NCI-H1436 treated with DMSO at 0.1 percent for 48 hours (cell line): ENCODE measurements at places on chromosomes 6 and 20.
A peak's percentile ranks its signal among the peaks of the same experiment; 100 is the strongest.

GRCh38 chr6:8130399-8130798, 28.1 kb upstream of the EEF1E1 start:
- DNase-seq: no peak

- DNase-seq: no peak
Observed at GRCh38 chr20:19710336-19711120, 47.5 kb upstream of the RIN2 start.

- DNase-seq: no peak
Observed at GRCh38 chr6:137494281-137494987, at the start of gene OLIG3. TSS of gene OLIG3 (minus strand) at chr6:137494394. CDS start at chr6:137494170, 224 bp downstream.

DNA sequence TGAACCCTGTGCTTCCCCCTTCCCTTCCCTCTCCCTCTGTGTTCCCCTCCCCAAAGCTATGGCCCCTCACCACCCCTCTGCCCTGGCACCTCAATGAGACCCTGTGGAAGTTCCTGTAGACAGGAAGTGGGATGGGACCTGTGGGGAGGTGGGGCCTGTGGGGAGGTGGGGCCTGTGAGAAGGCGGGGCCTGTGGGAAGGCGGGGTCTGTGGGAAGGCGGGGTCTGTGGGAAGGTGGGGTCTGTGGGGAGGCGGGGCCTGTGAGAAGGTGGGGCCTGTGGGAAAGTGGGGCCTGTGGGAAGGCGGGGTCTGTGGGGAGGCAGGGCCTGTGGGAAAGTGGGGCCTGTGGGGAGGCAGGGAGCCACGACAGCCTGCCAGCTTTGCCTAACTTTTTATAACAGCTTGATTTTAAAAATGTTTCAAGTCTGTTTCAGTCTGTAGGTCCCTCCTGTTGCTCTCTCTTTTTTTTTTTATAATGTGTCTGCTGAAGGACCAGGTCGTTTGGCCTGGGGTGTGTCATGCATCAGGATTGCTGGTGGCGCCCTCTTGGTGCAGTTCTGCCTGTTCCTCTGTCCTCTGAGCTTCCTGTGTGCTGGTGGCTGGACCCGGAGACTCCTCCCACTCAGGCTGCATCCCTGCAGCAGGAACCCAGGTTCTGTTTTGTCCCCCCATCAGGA, 70.5 kb upstream of the SLCO4A1 start:
- DNase-seq: no peak

- no peak for DNase-seq
Observed at GRCh38 chr6:57303931-57304681, 13.3 kb upstream of the PRIM2 start.

GRCh38 chr20:59346061-59346460, 45.6 kb downstream of the EDN3 start:
- DNase-seq: no peak

- no peak for DNase-seq
Observed at GRCh38 chr20:62793757-62794006, 2.6 kb upstream of the MRGBP start.

GRCh38 chr6:16473908-16474771, 235.8 kb downstream of the GMPR start:
- DNase-seq: no peak

DNA sequence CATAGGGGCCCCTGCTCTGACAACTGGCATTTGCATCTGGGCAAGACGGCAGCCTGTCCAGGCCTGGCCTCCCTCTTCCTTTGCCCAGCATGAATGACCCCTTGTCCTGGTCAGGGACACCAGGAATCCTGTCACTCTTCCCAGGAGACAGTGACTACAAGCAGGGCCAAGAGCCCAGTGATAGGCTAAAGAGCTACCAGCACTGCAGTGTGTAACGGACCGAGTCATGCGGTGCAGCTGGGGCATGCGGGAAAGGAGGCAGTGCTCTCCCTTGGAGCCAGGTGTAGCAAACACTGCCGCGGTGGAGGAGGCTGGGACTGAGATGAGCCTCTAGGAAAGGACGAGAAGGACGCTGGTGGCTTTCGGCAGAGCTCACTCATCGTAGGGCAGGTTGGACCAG, 38.7 kb upstream of the DSP start:
- no peak for DNase-seq

GRCh38 chr6:138688580-138688979, 85.0 kb upstream of the CCDC28A start:
- DNase-seq: no peak

GRCh38 chr6:41494212-41495110, 51.7 kb upstream of the FOXP4 start:
- DNase-seq: no peak

- no peak for DNase-seq
Observed at GRCh38 chr20:37323985-37324384, 22.0 kb upstream of the SRC start.

DNA sequence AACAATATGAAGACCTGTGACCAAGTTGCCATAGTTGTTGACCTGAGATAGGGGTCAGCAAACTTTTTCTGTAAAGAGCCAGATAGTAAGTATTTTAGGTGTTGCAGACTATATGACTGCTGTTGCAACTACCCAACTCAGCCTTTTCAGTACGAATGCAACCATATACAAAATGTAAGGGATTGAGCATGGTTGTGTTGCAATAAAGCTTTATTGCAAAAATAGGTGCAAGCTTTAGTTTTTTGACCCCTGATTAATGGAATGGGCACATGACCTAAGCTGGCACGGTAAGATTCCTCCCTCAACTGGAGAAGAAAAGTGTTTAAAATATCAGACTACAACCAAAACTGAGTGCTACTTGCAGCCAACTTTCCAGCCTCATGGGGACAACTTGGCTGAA, 17.3 kb upstream of the EPM2A start:
- DNase-seq: no peak

DNA sequence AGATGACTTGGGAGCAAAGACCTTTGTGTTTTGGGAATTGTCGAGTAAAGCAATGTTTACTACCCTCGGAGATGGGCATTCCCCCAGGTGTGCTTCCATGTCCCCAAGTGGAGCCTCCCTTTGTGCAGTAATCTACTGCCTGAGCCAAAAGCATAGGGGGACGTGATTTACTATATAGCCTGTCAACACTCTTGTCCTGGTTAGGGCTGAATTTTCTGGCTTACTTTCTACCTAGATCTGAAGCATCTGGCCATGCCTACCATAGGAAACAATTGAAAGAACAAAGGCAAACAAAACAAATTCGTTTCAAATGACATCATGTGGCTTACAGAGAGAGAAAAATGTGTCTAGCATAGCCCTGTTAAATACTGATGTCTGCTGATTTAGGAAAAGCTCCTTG, 350.6 kb downstream of the SAMD5 start:
- DNase-seq: no peak

DNA sequence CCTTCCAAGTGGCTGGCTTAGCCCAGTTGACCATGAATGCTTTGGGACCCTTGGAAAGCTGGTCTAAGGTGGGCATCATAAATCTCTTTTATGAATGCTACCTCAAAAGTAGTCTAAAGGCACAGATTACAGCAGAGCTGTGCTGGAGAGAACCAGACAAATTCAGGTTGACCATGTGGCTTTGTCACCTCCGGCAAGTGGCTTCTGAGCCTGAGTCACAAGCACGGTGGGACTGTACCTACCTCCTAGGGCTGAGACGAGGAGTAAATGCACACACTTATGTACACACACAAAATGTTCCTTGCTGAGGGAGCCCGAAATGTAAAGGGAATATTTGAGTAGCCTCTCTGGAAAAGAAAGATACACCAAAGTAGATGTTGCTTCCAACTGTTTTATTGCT, 155.9 kb downstream of the NFATC2 start:
- DNase-seq: no peak

DNA sequence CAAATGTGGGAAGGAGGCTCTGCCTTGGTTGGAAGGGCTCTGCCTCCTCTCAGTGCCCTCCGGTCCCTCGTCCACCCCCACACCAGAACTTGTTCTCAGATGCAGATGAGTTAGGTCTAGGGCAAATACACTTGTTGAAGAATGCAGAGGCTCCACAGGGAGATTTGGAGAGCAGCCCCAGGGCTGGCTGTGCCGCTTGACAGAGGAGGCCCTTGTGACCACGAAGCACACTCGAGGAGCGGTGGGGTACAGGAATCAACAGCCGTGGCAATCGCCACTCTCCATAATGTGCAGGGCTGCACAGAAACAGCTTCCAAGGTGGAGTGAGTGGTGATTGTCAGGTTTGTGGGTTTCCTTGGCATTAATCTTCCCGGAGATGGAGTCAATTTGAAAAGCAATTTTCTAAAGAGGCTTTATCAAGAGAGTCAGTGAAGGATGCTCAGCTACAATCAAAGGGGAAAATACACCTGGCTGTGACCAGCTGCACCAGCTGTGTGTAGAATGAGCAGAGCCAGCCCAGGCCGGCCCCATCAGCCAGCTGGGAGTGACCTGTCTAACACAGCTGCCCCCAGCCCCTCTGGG, 59.5 kb downstream of the BFSP1 start:
- DNase-seq: peak; percentile 17

DNA sequence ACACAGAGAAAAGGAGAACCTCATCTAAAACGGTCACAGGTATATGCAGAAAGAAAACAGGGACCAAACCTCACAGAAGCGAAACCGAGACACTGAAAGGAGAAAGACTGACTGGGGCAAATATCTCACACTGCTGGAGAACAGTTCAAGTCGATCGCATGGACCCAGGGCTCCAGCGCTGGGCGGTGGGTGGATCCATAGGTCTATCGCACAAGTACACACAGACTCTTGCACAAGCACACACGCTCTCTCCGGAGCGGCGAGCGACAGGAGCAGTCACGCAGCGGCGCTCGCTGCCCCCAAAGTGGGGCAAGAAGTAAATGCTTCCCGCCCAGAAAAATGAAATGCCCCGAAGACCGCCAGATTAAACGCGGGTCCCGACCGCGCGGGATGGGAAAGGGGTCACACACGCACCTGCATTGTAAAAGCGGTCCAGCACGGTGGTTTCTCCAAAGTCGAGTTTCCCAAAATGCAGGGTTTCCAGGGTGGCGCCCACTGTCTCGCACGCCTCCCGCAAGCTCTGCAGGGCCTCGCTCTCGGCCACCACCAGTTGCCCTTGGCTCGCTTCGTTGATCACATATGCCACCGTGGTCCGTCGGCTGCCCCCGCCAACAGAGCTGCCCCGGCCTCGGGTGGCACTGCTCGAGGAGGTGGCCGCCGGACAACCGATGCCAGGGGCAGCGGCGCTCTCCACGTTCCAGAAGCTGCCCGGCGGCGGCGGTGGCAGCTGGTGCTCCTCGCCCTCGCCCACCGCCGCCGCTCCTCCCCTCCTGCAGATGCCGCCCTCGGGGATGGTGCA, 782 bp downstream of the MAP3K5 start:
- DNase-seq: no peak

DNA sequence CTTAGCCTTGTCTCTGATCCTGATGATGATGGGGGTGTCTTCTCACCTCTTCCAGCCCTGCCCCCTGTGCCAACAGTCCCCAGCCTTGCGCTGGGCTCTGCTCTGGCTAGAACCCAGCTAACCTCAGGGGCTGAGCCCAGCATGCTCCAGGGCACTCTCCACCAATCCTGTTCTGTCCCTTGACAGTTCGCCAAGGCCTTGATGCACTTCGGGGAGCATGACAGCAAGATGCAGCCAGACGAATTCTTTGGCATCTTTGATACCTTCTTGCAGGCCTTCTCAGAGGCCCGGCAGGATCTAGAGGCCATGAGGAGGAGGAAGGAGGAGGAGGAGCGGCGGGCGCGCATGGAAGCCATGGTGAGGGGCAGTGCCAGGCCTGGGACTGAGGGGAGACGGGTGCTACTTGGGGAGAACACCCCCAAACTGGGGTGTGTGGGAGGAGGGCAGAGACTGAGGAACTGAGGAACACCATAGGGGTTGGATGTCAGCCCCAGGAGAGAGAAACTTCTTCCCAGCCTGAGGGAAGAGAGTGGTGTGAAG, 33.1 kb downstream of the MOCS1 start:
- no peak for DNase-seq

GRCh38 chr6:15912505-15913400, 216.1 kb upstream of the MYLIP start:
- DNase-seq: no peak

DNA sequence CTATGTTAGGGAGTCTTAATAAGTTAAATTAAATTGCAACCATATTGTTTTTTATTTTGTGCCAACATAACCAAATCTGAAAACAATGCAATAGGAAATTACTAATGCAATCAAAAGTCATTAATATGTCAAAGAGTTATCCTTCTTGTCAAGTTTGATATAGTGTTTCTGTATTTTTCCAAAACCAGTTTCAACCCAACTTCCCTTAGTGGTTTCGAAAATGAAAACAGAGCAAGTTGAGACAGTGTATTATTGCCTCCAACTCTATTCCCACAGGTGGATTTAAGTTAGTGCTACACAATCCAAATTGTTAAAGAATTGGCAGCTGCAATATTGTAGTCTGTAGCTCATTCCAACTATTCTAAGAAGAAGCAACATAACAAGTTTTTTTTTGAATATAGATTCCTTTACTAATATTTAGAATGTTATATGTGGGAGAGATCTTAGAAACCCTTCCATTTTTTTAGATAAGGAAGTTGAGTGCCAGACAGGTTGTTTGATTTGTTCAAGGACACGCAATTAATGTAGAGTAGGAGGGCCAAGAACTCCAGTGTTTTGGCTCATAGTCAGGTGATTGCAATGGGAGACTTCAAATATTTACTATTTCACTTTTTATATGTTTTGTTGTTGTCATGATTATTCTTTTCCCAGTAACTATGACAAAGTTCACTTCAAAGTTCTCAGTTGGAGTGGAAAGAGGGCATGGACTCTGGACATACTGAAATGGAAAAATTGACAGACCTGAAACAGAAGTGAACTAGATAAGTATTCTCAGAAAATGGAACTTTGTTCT, 282.4 kb upstream of the HSF2 start:
- DNase-seq: no peak

- DNase-seq: no peak
Observed at GRCh38 chr20:38982291-38982690, 20.1 kb downstream of the DHX35 start.

DNA sequence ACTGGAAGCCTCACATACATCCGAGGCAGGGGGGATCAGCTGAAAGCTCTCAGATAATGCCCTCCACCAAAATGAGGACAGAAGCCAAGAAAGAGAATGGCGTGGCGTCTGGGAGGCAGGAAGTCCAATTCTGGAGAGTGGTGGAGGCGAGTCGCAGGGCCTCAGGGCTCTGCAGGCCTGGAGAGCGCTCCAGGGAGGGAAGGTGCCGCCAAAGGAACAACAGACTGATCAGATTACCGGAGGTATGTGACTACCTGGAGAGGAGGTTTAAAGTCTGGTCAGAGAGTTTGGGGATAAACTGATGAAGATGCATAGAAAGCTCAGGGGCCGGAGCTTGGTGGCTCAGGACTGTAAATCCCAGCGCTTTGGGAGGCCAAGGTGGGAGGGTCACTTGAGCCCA, 11.2 kb upstream of the IP6K3 start:
- no peak for DNase-seq

- DNase-seq: no peak
Observed at GRCh38 chr6:8175046-8175777, 72.9 kb upstream of the EEF1E1 start.
